ENCODE measurements at places on chromosomes 4 and X.

DNA sequence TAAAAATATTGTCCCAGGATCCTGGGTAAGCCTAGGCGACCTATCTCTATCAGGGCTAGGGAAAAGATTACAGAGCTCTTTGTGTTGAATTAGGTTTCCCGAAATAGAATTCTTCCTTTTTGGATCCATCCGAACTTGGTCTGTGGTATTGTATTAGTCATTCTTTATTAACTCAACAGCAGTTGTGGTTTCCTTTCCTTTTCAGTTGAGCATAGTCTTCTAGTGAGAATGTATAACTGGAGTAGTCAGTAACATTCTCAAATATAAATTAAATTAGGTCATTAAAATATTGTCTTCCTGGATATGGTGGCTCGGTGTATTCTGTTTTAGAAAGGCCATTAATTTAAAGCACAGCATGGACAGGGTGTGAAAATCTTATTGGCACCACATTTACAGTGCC lies 520.4 kb downstream of the NLGN4X start:
- peak; percentile 2 for DNase-seq

DNA sequence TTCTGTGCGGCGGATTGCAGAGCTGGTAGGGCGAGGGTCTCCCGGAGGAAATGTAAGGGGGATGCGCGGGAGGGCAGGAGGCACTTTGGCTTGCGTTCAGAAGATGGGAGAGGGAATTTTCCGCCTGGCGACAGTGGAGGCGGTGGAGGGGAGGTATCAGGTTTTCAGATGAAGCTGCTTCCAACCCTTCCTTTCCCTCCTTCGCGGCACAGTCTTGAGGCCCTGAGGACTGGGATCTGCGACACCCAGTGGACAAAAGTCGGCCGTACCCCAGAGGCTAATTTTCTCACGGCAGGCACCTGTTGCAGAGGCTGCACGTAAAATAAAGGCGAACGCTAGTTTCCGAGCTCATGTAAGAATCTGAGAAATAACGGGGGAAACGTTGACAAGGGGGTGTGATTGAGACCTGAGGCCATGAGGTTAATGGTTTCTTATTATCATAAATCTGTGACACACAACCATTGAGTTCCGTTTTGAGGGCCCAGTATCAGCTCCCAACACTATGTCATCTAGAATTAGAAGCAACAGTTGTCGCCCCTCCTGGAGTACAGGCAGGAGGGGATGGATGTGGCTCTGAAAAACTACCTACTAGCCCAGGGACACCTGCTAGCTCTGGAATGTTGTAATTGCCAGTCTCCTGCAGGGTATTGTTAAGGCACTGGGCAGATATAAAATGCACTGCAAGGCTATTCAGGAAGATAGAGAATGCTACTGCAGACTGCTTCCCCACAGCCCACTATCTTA lies 1.1 kb downstream of the ZCCHC18 start:
- peak; percentile 32 for DNase-seq

DNA sequence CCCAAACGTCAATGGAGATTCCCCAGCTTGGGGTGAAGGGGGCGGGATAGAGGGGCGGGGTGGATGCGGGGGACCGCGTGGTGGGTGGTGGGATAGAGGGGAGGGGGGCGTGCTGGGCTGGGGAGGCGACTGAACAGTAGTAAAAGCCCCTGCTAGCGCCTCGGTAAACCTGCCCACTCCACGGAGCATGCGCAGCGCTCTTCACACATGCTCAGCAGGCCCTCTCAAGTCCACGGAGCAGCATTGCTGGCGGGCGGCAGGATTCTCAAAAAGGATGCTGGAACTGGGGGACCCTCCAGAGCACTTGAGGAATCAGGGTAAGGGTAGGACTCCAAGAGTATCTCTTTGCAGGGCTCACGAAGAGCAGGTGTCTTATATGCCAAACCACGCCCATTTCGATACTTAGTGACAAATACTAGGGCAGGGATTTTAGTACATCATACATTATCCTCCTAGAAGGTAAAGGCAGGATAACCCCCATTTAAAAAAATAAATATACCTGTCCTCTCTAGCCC lies 378 bp upstream of the RPS6KA6 start:
- DNase-seq, result peak; percentile 52

- DNase-seq, result no peak
These were observed 569.6 kb downstream of the ZNF674 start for GRCh38 chrX:45975633-45976032.

DNA sequence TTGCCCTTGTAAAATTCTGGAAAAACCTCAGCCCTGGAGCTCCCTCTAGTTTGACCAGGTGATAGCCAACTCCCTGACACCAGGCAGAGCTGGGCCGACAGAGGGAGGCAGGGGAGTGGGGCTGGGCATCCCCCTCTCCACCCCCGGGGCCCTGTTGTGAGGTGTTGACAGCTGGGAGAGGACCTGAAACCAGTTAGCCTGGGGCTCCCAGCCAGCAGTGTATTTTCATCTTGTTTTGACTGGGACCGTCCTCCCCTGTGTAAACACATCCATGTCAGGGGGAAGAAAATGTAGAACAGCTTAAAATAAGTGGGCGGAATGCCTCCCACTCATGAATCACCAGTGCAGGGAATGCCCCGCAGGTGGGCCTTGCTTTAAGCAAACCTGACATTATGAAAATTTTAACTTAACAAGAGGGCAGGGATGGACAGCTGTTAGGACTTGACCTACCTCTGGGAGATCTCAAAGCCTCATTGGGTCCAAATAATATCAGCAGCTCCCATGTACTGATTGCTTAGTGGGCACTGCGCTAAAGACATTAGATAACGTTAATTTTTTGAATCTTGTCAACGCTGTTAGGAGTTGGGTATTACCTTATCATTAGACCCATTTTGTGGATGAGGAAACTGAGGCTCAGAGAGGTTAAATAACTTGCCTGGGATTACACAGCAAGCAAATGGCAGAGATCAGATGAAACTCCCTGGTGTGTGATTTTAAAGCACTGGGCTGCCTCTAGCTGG lies 45.9 kb downstream of the TSC22D3 start:
- DNase-seq, result no peak

DNA sequence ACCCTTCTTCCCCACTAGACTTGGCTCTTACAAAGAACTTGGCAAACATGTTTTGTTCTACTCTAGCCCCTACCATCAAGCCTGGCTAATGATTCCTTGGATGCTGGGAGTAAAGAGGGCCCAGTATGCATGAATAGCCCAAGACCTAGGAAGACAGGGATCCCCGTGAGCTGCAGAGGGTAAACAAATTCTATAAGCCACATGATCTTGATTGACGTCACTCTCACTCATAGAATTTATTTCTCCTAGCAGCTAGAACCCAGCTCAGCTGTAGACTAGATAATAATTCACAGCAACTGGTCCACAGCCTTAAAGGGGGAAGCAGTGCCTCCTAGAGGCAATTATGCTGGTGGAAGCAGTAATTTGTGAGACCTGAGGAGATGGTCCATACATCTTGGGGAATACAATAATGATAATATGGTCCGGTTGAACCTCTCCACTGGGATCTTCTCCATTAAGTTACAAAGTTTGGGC lies 16.1 kb upstream of the USO1 start:
- no peak for DNase-seq

All from hepatic stellate cell (primary cell).